CD4-positive, alpha-beta memory T cell (primary cell): ENCODE measurements at places on chromosomes 1 and 21. TPM values are rescaled to one million over a fixed set of nuclear protein-coding genes. Genes with fewer than 3 reads are reported as not detected.

DNA sequence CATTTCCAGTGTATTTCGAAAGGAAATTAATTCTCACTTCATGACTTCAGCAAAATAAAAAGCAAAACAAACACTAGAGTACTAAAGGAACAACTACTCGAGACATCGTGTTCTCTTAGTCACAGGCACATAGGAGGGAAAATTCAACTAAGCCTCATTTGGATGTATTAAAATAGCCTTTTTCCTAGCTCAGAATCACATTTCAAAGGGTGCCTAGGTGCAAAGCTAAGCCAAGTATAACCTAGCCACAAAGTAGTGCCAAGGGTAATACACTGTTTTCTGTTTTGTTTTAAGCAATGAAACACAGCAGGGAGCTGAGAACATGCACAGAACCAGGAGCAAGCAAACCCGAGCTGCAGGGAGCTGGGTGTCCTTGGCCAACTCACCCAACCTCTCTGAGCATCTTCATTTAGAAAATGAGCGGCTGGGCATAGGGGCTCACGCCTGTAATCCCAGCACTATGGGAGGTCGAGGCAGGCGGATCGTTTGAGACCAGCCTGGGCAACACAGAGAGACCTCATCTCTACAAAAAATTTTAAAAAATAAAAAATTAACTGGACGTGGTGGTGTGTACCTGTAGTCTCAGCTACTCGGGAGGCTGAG lies 26.6 kb upstream of the ACBD6 start:
- DNase-seq: no peak

- DNase-seq: no peak
Observed at GRCh38 chr1:166258017-166258416, 91.2 kb upstream of the FAM78B start.

DNA sequence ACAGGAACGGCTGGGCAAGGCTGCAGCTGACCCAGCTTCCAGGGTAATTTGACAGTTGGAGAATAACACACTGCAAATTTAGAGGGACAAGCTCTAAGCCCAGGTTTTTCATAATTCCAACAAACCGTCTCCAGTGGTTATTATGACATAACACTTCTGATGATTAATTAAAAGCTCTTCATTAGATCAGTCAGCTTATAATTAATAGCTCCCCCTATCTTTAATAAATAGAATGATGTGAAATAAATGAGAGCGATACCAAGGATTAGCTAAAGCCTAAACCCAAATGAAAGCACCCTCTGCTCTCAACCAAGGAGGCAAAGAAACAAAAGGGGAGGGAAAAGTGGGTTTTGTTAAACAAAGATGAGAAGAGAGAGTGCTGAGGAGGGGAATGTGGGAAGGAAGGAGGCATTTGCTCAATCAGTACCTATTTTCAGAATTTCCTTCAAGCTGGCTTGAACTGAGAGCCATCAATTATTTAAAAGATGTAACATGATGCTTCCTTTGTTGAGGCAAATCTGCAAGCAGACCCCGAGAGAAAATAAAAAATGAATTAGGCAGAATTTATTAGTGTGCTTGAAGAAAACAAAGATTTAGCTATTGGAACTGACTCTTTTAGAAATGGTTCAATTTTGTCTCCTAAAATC lies 221.8 kb upstream of the ESRRG start:
- no peak for DNase-seq

DNA sequence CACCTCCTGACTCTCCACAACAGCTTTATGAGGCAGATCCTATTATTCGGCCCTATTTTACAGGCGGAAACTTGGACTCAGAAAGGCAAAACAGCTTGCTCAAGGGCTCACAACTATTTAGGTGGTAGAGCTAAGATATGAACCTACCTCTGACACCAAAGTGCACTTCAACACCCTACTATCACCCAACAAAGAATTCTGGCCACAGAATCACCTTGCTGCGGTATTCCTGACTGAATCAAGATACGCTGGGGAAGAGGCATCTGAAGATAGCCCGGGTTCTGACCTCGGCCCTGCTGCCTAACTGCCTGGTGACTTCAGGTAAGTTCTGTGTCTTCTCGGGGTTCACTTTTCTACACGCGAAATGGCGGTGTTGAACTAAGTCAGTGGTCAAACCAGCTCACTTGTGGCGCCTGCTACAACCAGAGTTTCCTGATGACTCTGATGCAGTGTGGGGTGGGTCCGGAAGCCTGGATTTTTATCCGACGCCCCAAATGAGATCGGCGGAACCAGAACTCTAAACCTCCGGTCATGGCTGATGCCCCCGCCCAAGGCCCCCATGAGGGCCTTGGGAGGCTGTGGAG lies 608 bp downstream of the PEF1 start:
- DNase-seq: no peak

DNA sequence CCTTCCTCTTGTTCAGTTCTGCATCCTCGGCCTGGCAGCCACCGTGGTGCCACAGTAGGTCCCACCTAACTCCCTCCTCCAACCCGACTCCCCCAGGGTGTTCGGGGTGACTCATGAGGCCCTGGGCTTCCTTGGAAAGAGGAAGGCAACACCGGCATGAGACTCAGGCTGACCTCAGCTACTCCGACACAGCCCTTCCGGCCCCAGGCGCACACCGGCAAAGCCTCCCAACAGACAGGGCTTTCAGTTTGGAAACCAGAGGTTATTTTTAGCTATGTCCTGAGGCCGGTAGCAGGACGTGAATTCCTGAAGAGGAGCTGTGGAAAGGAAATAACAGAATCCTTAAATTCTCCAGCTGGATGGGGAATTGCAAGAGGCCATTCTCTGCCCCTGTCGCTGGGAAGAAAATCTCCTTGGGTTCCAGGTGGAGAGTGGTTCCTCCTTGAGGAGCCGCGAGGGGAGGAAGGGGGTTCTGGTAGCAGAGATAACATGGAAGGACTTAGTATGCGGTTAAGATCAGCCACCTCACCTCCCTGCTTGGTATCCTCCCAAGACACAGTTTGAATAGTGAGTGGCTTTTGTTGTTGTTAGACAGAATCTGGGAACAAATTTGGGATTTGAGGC lies 24.4 kb downstream of the PLXNA2 start:
- DNase-seq: no peak

- no peak for DNase-seq
Observed at GRCh38 chr1:211710566-211711314, 35.3 kb upstream of the NEK2 start.

GRCh38 chr1:6923955-6924881 lies 139.0 kb downstream of the CAMTA1 start:
- no peak for DNase-seq

SFN gene
- total RNA-seq: 0.76 TPM

CCT8 gene
- 109 TPM for total RNA-seq

WNT2B gene
- 0.70 TPM for total RNA-seq

PRUNE1 gene
- total RNA-seq: 38.9 TPM

LCE1C gene
- total RNA-seq: not detected

RHCE gene
- total RNA-seq: not detected

IKBKE gene
- total RNA-seq: 92.3 TPM

SRGAP2C gene
- total RNA-seq: 29.0 TPM
